ENCODE measurements at places on chromosomes 2 and 18. TPM values are rescaled to one million over a fixed set of nuclear protein-coding genes. Genes with fewer than 3 reads are reported as not detected.

ZNF385B gene
- 2.6 TPM for total RNA-seq

TPO gene
- total RNA-seq = not detected

FSHR gene
- 0.39 TPM for total RNA-seq

RAX gene
- not detected for total RNA-seq

GALR1 gene
- not detected for total RNA-seq

LINC00305 gene
- total RNA-seq = not detected

EMX1 gene
- 0.39 TPM for total RNA-seq

SERPINB10 gene
- total RNA-seq = not detected

AMER3 gene
- total RNA-seq = not detected

FAM110C gene
- total RNA-seq = 2.4 TPM

PTPRN gene
- total RNA-seq = 0.11 TPM

NRP2 gene
- total RNA-seq = 2.4 TPM

STPG4 gene
- total RNA-seq = 1.2 TPM
